Activated T-helper 1 cell treated with anti-CD3 and anti-CD28 coated beads, Interleukin-2, amount 50 U/mL, for 16 hours (primary cell): ENCODE measurements at places on chromosomes 6 and 20.

GRCh38 chr20:3239026-3239866 lies at the start of gene SLC4A11:
SLC4A11 (minus strand) TSS chr20:3239190; CDS start chr20:3239137, 53 bp downstream.
- no peak for DNase-seq

DNA sequence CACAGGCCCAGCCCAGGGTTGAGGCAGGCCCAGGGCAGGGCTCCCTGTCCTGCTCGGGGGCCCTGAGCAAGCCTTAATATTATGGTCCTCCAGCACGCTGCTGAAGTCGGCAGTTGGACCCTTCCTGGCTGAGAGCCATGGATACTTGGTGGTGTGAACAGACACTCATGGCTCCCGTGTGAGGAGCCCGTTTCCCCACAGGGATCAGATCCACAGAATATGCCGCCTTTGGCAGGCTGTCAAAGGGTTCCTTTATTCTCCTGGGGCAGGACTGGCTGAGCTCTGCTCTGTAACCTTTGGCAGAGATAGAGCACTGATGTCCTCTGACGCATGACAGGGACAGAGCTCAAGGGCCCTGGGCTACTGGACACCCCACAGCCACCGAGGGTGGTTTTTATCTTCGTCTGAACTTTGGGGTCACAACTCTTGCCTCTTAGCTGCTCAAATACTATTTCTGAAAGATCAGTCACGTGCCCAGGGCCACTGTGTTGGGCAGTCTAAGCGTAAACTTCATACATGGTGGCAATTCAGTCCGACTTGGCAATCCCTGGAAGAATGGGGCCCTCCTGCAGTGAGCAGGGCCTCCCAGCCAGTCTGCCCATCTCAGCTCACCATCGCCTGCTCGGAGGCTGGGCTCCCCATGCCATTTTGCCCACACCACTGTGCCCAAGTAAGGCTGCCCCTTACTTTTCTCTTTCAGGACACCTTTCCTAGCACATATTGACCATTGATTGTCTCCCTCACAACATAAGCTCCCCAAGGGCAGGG lies 49.1 kb downstream of the TTI1 start:
- no peak for DNase-seq

- peak; percentile 16 for DNase-seq
These were observed 697 bp downstream of the PPT2 start for GRCh38 chr6:32154514-32155161.

DNA sequence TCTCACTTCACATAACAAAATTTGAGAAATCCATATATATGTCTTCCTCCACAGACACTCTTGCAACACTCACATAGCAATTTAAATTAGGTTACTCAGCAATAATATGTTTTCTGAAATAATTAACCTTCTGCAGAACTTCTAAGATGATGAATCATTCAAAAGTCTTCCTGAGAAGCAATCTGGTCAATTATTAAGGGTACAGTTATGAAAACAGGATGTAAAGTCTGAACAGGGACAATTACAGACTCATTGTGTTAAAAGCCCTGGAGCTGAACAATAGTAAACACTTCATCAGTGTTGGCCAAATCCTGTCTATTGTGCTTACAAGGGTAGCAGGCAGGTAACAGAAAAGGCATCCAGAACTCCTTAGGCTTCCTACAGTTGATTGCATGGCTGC lies 75.4 kb downstream of the FILIP1 start:
- no peak for DNase-seq

DNA sequence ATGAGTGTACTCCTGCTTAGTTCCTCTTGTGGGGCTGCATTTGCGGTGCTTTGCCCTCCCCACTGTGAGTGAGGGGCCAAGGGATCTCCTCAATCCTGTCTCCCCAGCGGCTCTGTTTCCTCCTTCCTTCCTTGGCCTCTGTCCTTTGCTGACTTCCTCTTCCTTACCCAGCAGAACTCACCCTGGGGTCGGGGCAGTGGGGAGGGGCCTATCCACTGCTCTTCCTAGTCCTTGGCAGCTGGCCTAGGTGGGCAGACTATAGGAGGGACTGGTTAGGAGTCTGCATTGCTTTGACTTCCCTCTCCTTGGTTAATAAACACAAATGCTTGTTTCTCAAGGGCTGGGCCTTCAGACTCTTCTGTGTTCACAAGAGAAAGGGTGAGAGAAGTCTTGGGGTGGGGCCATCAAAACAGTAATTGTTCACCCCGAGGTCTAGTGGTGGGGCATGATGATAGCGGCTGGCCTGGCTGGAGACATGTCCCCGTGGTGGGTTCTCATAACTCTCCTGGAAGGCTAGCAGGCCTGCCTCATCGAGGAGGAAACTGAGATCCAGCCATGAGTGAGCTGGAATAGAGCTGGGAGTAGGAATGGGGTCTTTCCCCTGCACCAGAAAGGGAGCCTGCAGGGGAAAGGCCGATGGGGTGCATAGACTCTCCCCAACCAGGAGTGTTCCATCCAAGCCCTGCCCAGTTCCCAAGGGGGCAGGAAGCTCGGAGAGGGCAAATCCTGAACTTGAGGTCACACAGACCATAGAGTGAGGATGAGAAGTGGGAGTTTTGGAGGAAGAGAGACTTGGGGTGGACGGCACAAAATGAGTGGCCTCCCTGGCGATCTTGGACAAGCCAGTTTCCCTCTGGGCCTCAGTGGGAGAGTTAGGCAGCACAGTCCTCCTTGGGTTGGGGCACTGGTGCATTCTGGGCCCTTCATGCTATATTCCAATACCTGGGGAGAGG lies 12.7 kb downstream of the FAM110A start:
- no peak for DNase-seq

- DNase-seq = no peak
These were observed 40.0 kb downstream of the SNHG17 start for GRCh38 chr20:38395165-38395564.

DNA sequence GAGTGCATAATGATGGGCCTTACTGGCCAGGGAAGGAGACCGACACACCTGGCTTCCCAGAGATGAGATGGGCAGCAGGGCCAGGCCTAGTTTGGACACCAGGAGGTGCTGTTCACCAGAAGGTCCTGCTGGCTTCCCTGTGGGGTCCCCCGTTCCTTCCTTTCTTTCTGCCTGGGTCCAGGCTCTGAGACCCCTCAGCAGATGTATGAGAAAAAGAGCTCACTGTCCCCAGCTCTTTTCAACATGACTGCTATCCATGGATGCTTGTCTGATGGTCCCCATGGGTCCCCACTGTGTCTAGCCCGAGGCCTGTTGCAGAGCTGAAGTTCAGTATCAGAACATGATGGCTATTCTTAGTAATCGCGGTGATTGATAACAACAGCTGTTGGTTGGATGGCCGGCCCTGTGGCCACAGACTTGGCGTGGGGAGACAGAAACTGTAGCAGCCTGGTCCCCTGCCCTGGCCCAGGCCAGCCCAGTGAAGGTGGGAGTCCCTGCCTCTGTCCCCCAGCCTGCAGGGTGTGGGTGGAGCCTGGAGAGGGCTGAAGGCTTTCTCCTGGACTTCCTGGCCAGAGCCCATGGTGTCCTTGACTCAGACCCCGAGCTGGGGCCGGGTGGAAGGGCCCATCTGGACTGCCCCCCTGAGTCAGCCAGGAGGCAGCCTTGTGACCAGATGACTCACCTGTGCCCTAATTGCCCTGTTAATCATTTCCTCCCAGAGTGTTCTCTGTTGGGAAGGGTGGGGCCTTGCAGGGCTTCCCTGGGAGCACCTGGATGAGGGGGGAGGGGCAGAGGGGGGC lies 9.9 kb upstream of the BAK1 start:
- no peak for DNase-seq

- DNase-seq = no peak
These were observed 40.6 kb downstream of the CTNNBL1 start for GRCh38 chr20:37734228-37734985.

- DNase-seq = no peak
These were observed 3.9 kb downstream of the STXBP5 start for GRCh38 chr6:147207837-147208754.
